ENCODE measurements at places on chromosomes 5 and 9.

GRCh38 chr9:92737216-92737606, 27.4 kb downstream of the BICD2 start:
- DNase-seq = no peak

- DNase-seq = no peak
Observed at GRCh38 chr9:38358390-38359296, 33.9 kb upstream of the ALDH1B1 start.

DNA sequence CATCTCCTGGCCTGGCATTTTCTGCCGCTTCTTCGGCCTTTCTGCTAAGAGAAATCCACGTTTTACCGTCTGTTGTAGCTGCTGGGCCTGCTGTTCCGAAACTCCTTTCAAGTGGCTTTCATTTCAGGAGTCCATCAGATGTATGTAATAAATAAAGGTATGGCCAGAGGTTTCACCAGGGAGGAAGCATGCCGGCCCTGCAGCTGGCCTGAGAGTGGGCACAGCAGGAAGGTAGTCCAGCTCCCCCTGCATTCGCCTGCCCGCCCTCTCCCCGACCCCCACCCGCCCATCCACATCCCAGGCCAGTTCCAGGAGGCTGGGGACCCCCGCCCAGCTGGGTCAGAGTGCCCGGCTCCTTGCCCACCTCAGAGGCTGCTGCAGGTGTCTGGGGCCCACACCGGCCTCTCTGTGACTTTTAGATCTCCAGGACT, 46.4 kb upstream of the EXOC3 start:
- DNase-seq = no peak

GRCh38 chr5:172150514-172151425, 37.3 kb downstream of the STK10 start:
- no peak for DNase-seq

GRCh38 chr5:140969880-140970279, 3.6 kb downstream of the PCDHAC2 start:
- no peak for DNase-seq

DNA sequence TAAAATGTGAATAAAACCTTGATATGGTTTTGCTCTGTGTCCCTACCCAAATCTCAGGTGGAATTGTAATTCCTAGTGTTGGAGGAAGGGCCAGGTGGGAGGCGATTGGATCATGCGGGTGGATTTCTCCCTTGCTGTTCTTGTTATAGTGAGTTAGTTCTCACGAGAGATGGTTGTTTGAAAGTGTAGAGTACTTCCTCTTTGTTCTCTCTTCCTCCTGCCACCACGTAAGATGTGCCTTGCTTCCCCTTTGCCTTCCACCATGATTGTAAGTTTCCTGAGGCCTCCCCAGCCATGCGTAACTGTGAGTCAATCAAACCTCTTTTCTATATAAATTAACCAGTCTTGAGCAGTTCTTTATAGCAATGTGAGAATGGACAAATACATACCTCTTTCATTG, 34.9 kb downstream of the TARS1 start:
- DNase-seq = no peak

GRCh38 chr9:29203244-29203930, 1630.1 kb upstream of the C9orf72 start:
- no peak for DNase-seq
